ENCODE measurements at places on chromosomes 2 and 18. TPM values are rescaled to one million over a fixed set of nuclear protein-coding genes. Genes with fewer than 3 reads are reported as not detected.
A peak's percentile ranks its signal among the peaks of the same experiment; 100 is the strongest.

CDCA7 gene
- 17.6 TPM for total RNA-seq

REG1B gene
- not detected for total RNA-seq

RIT2 gene
- not detected for total RNA-seq

TFCP2L1 gene
- 0.16 TPM for total RNA-seq

PCARE gene
- 0.22 TPM for total RNA-seq

CCBE1 gene
- total RNA-seq: 71.1 TPM

HOXD3 gene
- total RNA-seq: 1.1 TPM

KATNAL2 gene
- 8.9 TPM for total RNA-seq

FAHD2B gene
- total RNA-seq: 37.4 TPM

UGT1A9 gene
- not detected for total RNA-seq

SCN9A gene
- 1.5 TPM for total RNA-seq

C1GALT1C1L gene
- total RNA-seq: 0.38 TPM

IL1RL1 gene
- total RNA-seq: 0.09 TPM

- no peak overlapping the region for H3K4me3 ChIP-seq
- DNase-seq: no peak
These were observed 47.6 kb downstream of the G6PC2 start for GRCh38 chr2:168948621-168949212.

GRCh38 chr2:17475286-17475685 lies 43.0 kb downstream of the RAD51AP2 start:
- H3K4me3 ChIP-seq: no peak overlapping the region
- peaks cover 4% of the 10 kb centered on the region for H3K36me3 ChIP-seq
- peaks cover 4% of the 10 kb centered on the region for H3K27me3 ChIP-seq
- no peak overlapping the region for H3K27ac ChIP-seq
- H3K4me1 ChIP-seq: no peaks in the 10 kb centered on the region

DNA sequence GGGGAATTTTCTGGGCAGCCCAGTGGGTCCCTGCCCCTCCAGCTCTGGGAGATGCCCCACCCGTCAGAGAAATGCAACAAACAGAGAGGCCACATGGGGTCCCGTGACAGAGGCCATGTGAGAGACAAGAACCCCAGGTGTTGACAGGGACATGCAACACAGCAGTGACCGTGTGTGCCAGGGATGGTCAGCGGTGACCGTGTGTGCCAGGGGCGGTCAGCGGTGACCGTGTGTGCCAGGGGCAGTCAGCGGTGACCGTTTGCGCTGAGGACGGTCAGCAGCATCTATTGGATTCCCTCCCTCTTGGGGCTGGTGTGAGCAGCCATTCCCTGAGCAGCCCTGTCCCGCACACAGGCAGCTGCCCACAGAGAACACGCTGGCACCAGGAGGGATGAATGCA lies 146.6 kb upstream of the OTOS start:
- no peak overlapping the region for H3K4me3 ChIP-seq
- H3K36me3 ChIP-seq: no peaks in the 10 kb centered on the region
- H3K27me3 ChIP-seq: peaks cover 13% of the 10 kb centered on the region
- DNase-seq: no peak

- H3K4me1 ChIP-seq: peaks cover 2% of the 10 kb centered on the region
- peaks cover 6% of the 10 kb centered on the region for H3K27me3 ChIP-seq
These were observed 170.0 kb downstream of the EPHA4 start for GRCh38 chr2:221402072-221402471.

- no peak for DNase-seq
- peak overlapping the region; percentile 80 for H3K27ac ChIP-seq
- peaks cover 73% of the 10 kb centered on the region for H3K4me1 ChIP-seq
These were observed 34.9 kb downstream of the FEZ2 start for GRCh38 chr2:36562973-36563532.

GRCh38 chr2:26660363-26660962 lies 19.3 kb upstream of the CIB4 start:
- H3K27me3 ChIP-seq: peaks cover 1% of the 10 kb centered on the region
- H3K4me1 ChIP-seq: no peaks in the 10 kb centered on the region
- no peak for DNase-seq
- no peak overlapping the region for H3K4me3 ChIP-seq
- H3K27ac ChIP-seq: no peak overlapping the region

DNA sequence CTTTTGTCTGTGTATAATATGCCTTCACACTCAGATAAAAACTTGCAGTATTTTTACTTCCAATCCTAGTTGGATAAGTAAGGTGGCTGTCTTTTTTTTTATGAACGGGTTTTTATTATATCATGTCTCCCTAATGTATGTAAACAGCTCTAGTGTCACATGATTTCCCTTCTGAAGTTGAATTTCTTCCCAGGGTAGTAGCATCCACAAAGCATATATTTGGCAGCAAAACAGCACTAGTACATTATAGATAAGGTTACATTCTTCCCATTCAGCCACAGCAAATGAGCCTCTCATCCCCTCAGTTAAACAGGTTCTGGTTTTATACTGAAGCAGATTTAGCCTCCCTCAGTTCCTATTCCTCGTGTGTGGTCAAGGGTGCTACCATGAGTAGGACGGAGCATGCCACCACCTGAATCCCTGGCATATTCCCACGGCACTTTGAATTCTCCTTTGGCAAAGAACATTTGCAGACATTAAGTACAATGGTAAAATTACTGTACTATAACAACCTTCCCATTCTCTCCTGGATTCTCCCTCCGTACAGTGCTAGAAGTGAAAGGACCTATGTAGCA lies 15.4 kb upstream of the DTNA start:
- DNase-seq: no peak
- no peaks in the 10 kb centered on the region for H3K27me3 ChIP-seq
- peaks cover 16% of the 10 kb centered on the region for H3K4me1 ChIP-seq
- H3K36me3 ChIP-seq: peaks cover 2% of the 10 kb centered on the region
- H3K4me3 ChIP-seq: no peak overlapping the region
- H3K27ac ChIP-seq: peak overlapping the region; percentile 88

DNA sequence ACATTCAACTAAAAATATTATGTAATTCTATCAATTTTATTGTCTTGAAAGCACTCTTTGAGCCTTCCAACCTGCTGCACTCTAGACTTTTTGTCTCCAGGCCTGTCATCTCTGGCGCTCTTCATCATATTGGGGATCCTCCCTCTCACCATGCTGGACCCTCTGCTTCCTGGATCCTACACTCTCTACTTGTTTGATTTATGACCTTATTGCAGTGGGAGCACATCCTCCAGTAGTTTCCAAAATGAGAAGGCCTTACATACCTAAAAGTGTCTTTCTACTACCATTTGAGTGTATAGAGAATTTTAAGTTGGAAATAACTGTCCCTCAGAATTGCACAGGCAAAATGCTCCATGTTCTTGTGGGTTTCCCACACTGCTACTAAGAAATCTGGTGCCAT lies 25.2 kb downstream of the PNO1 start:
- H3K27ac ChIP-seq: peak overlapping the region; percentile 16
- no peak overlapping the region for H3K4me3 ChIP-seq
- H3K27me3 ChIP-seq: no peaks in the 10 kb centered on the region

DNA sequence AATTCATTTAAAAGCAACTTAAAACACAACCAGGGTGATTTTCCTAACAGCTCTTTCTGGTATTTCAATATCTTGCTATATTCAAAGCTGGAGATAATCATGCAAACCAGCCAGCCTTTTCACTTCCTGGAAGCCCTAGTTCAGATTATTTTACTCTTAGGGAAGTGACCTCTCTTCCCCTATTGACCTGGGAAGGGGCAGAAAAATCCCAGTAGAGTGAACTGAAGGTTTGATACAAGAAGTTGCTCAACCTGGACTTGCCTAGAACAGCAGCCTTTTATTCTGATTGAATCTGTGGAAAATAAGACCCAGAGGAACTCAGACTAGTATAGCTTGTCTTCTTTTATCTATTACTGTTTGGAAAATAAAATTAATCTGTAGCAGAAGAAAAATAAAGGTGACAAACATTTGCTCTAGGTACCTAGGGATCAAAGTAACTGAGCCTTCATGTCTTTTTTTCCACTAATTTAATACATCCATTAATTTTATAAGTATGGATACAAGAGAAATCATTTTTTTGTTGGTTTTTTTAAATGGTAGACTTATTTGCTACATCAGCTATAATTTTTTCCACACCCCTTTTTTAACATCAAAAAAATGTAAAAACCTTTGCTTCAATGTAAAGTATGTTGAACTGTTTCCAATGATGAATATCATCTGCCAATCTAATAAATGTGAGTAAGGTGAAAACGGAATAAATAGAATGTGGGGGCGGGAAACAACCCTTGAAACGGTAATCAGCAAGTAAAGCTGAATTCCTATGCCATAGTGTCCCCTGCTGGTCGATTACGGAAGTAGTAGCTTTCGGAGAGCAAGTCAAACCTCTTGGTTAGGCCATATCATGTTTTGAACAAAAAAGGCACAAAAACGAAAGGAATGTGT lies 629.9 kb downstream of the NRXN1 start:
- H3K4me1 ChIP-seq: peaks cover 40% of the 10 kb centered on the region
- H3K4me3 ChIP-seq: no peak overlapping the region
- DNase-seq: peak; percentile 80
- no peaks in the 10 kb centered on the region for H3K36me3 ChIP-seq
- H3K27ac ChIP-seq: no peak overlapping the region

DNA sequence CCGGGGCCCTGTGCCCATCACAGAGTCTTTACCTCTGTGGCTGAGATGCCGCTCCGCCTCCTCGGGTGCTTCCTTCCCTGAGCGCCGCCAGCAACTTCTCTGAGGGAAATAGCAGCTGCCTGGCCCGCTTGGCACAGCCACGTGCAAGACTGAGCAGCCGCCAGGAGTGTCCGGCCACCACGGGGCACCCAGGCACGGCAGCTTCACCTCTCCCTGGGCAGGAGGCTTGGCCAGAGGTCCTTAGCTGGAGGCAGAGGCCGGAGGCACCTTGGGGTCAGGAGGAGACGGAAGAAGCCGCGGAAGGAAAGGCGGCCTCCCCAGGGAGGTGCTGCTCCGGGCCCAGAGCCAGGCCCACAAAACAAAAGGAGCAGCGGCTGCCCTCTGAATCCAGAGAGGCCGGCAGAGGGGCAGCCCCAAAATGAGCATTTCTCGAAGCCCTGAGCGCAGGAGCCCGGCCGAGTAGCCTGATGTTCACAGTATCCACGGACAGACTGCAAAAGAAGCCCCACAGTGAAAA lies 6.0 kb upstream of the LIMS2 start:
- peaks cover 32% of the 10 kb centered on the region for H3K27me3 ChIP-seq
- H3K4me3 ChIP-seq: no peak overlapping the region
- peaks cover 12% of the 10 kb centered on the region for H3K4me1 ChIP-seq
- DNase-seq: no peak
- no peak overlapping the region for H3K27ac ChIP-seq

GRCh38 chr2:139124271-139124670 lies 344.1 kb upstream of the NXPH2 start:
- no peak for DNase-seq
- no peaks in the 10 kb centered on the region for H3K27me3 ChIP-seq

GRCh38 chr18:63207835-63208234 lies 111.7 kb downstream of the BCL2 start:
- no peak overlapping the region for H3K27ac ChIP-seq
- H3K27me3 ChIP-seq: no peaks in the 10 kb centered on the region
- H3K36me3 ChIP-seq: no peaks in the 10 kb centered on the region
- no peak for DNase-seq
- H3K4me1 ChIP-seq: peaks cover 2% of the 10 kb centered on the region

DNA sequence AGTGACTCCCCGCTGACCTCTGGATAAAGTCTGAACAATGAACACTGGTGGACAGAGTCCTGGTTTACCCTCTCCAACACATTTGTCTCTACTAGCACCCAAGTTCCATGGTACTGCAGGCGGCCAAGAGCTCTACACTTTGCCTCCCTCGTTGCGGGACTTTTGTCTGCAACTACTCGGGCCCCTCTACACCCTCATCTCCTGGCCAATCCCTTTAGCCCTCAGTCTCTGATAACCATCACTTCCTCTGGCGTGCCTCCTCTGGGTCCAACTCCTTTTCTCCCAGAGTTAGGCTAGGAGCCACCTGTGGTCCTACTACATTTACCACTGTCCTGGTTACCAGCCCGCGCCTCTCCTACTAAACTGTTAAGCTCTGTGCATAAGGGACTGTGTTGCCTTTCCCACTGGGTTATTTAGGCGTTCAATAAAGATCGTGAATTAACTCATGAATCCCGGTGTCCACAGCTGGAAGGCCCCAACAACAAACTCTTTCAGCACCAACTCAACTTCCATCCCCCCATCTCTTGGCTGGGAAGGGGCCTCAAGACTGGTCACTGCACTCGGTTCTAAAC lies 757 bp downstream of the HDHD2 start:
- H3K27ac ChIP-seq: peak overlapping the region; percentile 99
- peak overlapping the region; percentile 89 for H3K4me3 ChIP-seq
- peaks cover 25% of the 10 kb centered on the region for H3K4me1 ChIP-seq
- H3K36me3 ChIP-seq: peaks cover 5% of the 10 kb centered on the region
- peak; percentile 39 for DNase-seq

DNA sequence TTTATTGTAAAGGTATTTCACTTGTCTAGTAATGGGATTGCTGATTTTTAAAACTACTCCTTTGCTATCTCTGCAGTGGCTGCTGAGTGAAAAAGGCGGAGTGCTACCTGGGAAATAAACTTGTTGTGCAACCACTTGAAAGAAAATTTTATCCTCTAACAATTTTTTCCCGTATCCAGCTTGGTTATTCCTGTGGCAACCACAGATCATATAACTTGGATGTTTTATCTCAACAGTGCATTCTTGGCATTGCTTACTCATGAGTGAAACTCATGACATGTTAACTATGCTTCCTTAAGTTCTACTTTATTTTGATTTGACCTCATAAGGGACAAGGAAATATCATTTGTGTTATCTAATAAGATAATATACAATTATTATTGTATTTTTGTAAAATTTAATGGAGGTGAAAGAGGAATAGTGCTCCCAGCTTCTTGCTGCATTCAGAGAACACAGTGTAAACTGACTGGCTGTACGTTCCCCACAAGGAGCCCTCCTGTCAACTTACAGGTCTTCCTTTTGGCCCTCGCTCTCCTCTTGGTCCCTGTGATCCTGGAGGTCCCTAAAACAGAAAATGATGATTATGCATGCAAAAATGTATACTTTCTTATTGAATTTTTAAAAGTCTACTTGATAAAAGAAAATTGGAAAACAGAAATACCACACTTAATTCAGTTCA lies 82.7 kb downstream of the COL5A2 start:
- peak overlapping the region; percentile 97 for H3K27ac ChIP-seq
- H3K27me3 ChIP-seq: no peaks in the 10 kb centered on the region
- H3K36me3 ChIP-seq: peaks cover 14% of the 10 kb centered on the region

GRCh38 chr2:63790491-63790890 lies 51.2 kb upstream of the UGP2 start:
- H3K36me3 ChIP-seq: no peaks in the 10 kb centered on the region
- DNase-seq: no peak
- H3K27me3 ChIP-seq: no peaks in the 10 kb centered on the region
- peaks cover 22% of the 10 kb centered on the region for H3K4me1 ChIP-seq
- no peak overlapping the region for H3K4me3 ChIP-seq

GRCh38 chr2:162333968-162334367 lies 10.0 kb upstream of the GCA start:
- H3K4me1 ChIP-seq: no peaks in the 10 kb centered on the region
- H3K27me3 ChIP-seq: peaks cover 17% of the 10 kb centered on the region
- no peak overlapping the region for H3K4me3 ChIP-seq

All from mesothelial cell of epicardium (in vitro differentiated cells).